ENCODE measurements at places on chromosomes 5 and 9.
A peak's percentile ranks its signal among the peaks of the same experiment; 100 is the strongest.

DNA sequence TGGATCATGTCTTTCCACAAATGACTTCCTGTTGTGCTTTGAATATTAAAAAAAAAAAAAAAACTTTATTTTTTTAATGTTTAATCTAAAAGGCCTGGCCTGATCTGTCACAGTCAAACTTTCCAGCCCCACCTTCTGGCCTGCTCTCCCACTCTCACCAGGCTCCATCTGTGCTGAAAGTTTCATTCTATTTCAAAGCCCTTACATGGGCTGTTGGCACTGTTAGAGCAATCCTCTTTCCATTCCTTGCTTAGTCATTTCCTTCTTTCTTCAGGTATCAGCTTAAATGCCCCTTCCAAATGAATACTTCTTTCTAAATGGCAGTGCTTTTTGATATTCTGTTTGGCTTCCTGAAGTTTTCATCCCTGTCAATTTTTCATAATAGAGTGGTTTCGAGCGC, 1104.8 kb upstream of the C9orf72 start:
- no peak for DNase-seq

DNA sequence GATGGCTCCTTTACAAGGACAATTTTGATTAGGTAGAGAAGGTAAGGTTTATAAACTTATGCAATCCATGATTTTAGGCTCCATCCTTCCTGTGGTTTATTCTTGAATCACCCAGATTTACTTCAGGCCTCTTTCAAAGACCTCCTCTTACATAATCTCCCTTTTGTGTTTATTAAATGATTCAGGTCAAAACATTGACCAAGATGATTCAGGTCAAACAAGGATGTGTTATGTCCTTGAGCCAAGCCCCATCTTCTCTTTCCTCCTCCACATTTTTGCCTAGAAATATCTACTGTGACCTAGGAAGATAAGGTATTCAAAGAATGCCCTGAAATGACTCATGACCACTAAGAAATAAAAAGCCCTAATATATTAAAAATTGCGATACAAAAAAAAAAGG, 31.8 kb upstream of the TLR4 start:
- peak; percentile 91 for DNase-seq

DNA sequence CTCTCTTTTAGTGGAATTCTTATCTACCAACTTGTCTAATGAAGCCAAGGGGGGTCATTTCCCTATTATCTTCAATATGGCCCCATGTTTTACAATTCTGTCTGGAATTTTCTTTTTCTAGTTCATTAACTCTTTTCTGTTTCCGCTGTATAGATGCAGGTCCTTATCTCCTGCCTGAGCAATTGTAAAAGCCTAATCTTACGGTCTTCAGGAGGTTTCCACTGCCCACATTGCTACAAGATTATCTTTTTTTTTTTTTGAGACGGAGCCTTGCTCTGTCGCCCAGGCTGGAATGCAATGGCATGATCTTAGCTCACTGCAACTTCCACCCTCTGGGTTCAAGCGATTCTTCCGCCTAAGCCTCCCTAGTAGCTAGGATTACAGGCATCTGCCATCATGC, 132.3 kb downstream of the UNC13B start:
- no peak for DNase-seq

DNA sequence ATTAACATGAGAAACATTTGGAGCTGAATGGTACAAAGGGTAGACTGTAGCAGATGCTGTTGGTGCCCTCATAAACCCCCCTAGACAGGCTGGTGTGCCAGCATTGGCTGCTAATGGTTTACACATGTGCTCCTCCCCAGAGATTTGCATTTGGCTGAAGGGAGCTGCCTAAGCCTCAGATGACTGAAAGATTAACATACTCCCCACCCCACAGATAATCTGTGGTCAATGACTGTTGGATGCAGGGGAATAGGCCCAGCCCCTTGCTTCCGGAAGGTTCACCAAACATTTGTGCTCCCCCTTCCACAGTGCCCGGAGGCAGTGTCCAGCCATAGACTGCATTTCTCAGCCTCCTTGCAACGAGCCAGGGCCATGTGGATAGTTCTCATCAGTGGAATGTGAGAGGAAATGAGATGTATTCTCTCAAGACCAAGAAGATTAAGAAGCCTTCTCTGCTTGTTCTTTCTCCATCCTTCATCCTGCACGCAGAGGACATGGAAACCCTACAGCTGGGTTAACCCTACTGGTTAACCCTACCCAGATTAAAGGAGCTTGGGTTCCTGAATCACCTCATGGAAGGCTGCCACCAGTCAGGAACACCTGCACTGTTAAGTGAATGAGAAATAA, 79.6 kb downstream of the PHAX start:
- DNase-seq: peak; percentile 48

GRCh38 chr9:9387511-9388115, 1225.2 kb downstream of the PTPRD start:
- DNase-seq: no peak

- DNase-seq: no peak
Measured at GRCh38 chr5:154329062-154329461, 116.7 kb upstream of the SAP30L start.

DNA sequence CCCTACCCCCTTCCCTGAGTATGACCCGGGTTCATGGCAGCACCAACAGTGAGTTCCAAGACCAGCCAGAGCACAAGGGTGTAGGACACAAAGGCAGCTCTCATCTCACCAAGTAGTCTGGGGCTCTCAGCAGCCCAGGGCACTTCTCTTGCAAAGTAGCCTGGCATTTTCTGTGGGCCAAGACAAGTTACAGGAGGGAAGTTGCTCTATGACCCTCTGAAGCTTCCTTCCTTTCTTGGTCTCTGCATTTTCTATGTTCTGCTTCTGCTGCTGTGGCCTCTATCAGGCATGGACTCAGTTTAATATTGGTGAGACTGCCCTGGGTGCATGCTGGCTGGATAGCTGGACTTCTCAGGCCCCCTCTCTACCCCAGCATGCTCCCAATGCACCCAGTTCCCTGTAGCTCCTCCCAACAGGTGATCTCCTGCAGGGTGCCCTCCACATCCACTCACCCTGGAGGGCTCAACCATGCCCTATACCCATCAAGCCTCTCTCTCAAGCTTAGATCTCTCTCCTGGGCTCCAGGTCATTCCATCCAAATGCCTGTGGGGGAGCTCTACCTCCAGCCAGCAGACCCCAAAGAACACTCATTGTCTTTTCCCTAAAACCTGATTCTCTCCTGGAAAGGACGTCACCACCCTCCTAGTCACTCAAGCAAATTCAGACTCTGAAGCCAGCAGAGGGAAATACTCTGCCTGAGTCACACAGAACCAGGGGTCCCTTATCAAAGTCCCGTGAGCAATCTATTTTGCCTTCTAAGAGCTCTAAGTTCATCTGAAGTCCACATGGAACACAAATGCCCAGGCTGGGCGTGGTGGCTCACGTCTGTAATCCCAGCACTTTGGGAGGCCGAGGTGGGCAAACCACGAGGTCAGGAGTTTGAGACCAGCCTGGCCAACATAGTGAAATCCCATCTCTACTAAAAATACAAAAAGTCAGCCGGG, 13.8 kb downstream of the TBC1D2 start:
- DNase-seq: no peak
